Activated naive CD8-positive, alpha-beta T cell treated with anti-CD3 and anti-CD28 coated beads, Interleukin-2, amount 50 U/mL, for 24 hours (primary cell): ENCODE measurements at places on chromosomes 4 and X.

DNA sequence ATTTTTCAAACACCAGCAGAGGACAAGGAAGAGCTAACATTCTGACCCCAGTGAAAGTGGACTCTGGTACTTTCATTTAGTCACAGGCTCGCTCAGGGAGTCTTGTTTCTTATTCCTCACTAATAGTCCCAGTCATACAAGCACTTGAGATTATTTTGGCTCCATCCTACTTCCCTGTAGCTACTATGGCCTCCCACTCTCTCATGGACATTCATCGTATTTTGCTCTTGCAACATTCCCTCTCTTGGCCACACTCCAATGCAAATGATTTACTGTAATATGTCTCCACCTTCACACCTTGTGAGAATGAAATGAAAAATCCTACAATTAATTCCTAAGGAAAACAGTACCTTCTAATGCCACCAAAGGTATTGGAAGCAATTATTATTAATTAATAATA is 21.3 kb downstream of the PLRG1 start:
- no peak for DNase-seq

GRCh38 chr4:7367864-7368277 is 66.9 kb downstream of the PSAPL1 start:
- no peak for DNase-seq

DNA sequence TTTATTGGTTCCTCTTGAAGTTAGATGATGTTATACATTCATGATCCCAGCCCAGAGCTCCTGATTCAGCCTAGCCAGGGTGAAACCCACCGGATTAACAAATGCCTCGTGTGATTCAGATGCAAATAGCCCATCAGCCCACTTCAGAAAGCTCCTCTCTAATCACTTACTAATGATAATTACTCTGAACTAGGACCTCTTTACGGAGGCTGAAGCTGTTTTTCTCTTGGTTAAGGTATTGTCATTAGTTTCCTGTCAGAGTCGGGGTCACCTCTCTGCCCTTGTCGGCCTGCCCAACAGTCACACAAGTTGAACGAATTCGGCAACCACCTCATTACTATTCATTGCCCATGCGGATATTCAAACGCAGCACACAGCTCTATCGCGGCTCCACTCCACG is 36.6 kb downstream of the ZFP42 start:
- DNase-seq, result no peak

DNA sequence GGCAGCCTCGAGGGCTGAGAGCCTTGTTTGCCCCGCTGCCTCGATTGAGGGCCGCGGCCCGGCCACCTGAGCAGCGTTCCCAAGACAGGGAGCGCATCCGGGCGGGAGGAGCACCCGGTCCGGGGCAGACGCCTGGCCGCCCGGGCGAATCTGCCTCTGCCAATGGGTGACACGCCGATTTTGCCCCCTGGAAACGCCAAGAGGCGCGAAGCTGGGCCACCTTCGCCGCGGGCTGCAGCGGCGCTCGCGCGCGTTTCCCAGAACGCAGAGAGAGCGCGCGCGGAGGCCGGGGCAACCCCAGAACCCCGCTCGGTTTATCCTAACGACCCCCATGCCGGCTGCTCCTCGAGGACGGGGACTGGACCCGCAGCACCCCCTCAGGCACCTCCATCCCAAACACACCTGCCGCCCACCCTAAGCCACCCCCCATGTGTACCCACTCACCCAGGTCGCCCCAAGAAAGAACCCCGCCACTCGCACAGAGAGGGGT is 575 bp downstream of the MAP7D2 start:
- no peak for DNase-seq

DNA sequence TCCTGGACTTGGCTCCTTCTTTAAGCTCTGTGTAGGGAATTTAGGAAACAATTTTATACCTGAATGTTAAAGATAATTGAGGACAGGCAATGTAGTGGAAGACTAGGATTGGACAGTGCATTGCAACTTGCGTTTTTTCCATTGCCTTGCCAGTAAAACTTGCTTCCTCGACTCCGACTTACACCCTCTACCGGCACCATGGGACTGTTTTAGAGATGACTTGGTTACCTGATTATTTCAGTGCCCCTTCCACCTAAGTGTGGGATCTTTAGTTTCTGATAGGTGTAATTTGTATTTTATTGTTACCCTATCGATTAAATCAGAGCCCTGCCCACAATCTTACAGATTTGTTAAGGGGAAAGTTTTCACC is 1.2 kb downstream of the PRPS1 start:
- DNase-seq, result no peak

GRCh38 chrX:64150775-64151174 is 54.7 kb downstream of the AMER1 start:
- no peak for DNase-seq

DNA sequence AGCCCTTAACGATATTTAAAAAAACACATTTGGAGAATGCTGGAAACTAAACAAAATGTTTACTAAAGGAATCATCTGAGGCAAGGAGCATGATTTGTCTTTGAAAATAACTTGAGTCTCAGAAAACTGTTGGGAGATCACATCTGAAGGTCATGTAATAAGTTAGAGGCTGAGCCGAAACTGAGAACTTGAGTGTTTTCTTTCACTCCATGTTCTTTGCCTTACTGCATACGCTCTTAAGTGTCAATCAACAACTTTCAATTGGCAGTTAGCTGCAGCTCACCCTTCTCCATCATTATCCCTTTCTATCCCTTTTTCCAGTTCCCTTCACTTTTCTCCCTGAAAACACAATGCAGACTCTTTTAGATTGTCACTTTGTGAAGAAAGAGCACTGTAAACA is 216.2 kb downstream of the ADGRA3 start:
- DNase-seq, result no peak

DNA sequence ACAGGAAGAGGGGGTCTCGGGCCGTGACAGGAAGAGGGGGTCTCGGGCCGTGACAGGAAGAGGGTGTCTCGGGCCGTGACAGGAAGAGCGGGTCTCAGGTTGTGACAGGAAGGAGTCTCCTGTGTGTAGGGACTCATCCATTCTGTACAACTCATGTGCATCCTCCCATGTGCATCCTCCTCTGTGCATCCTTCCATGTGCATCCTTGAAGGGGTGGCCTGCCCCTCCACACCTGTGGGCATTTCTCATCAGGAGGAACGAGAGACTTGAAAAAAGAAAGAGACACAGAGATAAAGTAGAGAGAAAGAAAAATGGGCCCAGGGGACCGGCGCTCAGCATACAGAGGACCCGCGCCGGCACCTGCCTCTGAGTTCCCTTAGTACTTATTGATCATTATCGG is 30.2 kb upstream of the PLCXD1 start:
- no peak for DNase-seq

- no peak for DNase-seq
Observed at GRCh38 chr4:40992472-40993295, 221.7 kb downstream of the APBB2 start.

GRCh38 chr4:20831746-20832145 is 131.5 kb downstream of the PACRGL start:
- DNase-seq, result no peak

DNA sequence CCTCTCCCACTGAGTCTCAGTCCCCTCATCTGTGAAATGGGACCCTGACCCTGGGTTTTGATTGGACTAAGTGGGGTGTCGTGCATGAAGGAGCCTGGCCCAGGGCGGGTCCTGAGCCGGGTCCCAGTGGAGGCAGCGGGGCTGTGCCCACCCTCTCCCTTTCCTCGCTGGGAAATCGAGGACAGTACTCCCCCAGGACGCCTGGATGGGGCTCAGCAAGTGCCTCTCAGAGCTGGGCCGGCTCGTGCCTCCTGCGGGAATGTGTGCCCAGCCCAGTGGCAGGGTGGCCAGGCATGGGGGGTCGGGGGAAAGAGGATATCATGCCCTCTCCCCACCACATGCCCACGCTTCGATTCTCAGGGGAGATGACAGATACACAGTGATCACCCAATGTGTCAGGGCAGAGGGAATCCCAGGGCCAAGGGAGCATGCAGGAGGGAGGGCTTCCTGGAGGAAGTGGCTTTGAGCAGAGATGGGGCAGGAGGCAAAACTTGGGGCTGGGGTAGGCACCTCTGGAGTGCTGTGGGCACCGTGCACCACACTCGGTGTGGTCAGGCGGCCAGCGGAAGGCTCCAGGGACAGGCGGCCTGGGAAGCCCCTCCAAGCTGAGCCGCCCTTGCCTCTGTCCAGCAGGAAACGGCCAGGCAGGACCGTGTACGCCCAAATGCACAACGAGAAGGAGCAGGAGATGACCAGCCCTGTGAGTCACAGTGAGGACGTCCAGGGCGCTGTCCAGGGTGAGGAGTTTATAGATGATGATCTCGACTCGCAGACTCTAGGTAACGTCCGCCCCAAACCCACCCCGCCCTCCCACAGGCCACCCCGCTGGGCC is 203.0 kb downstream of the AFAP1 start:
- DNase-seq, result no peak

GRCh38 chrX:20066968-20067708 is 49.6 kb downstream of the MAP7D2 start:
- no peak for DNase-seq

DNA sequence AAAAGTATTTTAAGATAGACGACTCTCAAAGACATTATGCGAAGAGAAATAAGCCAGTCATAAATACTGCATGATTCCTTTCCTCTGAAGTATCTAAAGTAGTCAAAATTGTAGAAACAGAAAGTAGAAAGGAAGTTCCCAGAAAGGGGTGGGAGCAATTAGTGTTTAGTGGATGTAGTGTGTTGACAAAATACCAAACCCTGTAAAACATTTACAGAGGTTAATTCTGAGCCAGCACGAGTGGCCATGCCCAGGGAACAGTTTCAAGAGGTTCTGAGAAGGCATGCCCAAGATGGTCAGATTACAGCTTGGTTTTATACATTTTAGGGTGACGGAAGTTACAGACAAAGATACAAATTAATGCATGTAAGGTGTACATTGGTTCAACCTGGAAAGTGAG is 34.4 kb upstream of the SLC25A4 start:
- DNase-seq, result no peak

DNA sequence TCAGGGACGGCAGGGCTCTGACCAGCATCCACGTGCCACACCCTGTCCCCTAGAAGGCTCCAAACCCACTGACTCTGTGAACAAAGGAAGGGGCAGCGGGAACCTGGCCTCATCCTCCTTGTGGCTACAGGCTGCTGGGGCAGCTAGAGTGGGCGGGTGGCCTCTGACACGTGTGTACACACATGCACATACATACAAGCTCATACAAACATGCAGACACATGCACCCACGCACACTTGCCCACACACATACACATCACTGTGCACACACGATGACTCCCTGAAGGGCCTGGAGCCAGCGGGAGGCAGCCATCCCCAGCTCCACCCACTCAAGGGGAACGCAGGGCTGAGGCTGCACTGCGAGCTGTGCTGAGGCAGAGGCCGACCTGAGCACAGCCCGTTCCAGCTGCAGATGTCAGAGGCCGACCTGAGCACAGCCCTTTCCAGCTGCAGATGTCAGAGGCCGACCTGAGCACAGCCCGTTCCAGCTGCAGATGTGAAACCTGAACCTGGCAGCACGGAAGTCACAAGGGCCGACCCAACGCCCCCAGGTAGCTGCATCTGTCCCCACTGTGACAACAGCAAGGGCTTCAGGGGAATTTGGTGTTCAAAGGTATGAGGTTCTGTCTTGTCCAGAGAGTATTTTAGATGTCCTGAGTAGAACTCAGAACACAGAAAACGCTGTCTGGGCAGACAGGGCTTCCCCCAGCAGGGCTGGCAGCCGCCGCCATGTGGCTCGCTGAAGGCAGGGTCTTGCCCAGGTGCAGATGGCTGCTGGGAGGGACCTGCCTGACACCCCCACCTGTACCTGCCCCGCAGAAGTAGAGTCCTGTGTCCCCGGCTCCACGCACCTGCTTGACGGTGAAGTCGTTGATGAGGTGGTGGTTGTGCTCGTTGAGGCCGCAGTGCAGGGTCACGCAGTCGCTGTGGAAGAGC is 33.5 kb downstream of the CTBP1 start:
- no peak for DNase-seq

GRCh38 chr4:140252742-140253555 is 99.0 kb upstream of the MAML3 start:
- peak; percentile 73 for DNase-seq

- DNase-seq, result no peak
Observed at GRCh38 chrX:23136816-23137215, 137.1 kb downstream of the DDX53 start.

DNA sequence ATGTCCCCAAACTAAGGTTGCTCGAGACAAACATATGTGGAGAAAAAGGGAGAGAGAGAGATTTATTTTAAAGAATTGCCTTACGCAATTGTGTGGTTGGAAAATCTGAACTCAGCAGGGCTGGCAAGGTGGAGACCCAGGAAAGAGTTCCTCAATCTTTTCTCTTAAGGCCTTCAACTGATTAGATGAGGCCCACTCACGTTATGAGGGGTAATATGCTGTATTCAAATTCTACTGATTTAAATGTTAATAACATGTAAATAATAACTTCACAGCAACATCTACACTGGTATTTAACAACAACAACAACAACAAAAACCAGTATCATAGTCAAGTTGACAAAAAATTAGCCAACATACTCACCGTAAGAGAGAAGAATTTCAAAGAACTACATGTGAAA is 14.6 kb downstream of the SERPINA7 start:
- DNase-seq, result no peak

DNA sequence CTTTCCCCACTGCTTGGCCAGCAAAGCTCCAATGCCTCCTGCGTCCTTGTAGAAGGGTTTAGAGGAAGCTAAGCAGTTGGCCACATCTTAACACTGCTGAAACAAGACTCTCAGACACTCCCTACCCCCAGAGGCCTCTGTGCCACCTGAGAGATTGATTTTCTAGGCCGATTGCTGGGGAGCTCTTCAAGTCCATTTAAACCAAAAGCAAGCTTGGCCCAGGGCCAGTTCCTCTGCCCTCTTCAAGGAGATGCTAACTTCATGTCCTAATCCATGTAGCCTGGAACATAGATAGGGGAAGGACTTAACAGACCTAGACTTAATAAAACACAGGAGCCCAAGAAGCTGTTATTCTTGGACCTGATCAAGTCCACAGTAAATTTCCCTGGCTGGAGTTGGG is 27.2 kb upstream of the FMR1NB start:
- no peak for DNase-seq

DNA sequence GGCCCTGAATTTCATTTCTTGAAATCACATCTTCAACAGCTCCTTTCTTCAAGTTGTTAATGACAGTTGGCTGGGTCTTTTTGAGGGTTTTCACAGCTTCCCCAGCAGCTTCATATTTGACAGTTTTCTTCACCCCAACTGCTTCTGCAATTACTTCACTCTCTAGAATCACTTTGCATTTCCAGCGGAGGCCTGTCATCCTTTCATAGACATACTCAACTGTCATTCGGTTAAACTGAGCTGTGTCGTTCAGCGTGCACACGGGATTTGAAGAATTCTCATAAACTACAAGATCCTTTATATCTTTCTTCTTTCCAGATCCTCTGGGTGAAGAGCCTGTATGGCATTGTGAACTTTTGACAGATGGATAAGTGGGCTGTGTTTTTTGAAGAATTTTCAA is 15.4 kb downstream of the UBE2A start:
- no peak for DNase-seq
